ENCODE measurements at places on chromosomes 7 and 10.
A peak's percentile ranks its signal among the peaks of the same experiment; 100 is the strongest.

DNA sequence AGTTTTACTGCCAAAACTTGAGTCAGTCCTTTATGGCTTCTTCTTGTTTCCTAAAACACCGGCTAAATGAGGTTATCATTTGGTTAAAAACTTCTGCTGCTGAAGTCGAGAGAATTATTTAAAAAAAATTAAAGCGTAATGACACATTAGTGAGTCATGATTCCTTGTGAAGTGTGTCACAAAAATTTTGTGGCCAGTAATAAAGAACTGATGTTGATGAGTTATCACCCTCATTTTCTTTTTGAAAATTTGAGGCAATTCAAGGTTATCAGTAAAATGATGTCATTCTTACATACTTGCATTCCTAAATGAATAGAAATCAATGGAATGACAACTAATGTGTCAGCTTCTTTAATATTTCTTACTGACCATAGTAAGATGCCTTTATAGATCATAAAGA is 427.4 kb downstream of the SORCS3 start:
- no peak for DNase-seq

- DNase-seq: no peak
Observed at GRCh38 chr10:65701168-65701776, 1224.6 kb upstream of the LRRTM3 start.

- DNase-seq: peak; percentile 81
Observed at GRCh38 chr10:80477813-80478212, 23.7 kb downstream of the TSPAN14 start.

- no peak for DNase-seq
Observed at GRCh38 chr7:97075928-97076327, 41.6 kb upstream of the SDHAF3 start.

DNA sequence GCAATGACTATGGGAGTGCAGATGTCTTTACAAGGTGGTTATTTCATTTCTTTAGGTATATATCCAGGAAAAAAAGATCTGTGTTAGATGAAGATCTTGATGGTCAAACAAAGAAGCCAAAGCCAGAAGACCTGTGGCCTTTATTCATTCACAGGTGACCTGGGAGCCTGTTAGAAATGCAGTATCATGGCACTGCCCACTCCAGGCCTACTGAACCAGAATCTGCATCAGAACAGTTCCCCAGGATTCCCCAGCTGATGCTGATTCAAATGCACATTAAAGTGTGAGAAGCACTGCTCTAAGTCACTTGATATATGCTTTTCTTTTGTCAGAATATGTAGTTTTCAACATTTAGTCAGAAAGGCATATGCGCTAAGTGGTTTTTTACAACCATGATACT is 251.1 kb downstream of the IPMK start:
- no peak for DNase-seq

GRCh38 chr10:38143587-38143986 is 49.5 kb downstream of the ZNF37A start:
- DNase-seq: no peak

DNA sequence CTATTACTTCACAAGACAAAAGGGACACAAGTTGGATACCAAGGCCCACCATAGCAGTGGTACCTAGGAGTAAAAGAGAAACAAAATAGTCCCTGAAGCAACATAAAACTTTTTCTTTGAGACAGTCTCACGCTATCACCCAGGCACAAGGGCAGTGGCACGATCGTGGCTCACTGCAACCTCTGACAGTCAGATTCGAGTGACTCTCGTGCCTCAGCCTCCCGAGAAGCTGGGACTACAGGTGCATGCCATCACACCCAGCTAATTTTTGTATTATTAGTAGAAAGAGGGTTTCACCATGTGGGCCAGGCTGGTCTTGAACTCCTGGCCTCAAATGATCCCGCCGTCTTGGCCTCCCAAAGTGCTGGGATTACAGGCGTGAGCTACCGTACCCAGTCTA is 59.0 kb upstream of the KCNMA1 start:
- no peak for DNase-seq

DNA sequence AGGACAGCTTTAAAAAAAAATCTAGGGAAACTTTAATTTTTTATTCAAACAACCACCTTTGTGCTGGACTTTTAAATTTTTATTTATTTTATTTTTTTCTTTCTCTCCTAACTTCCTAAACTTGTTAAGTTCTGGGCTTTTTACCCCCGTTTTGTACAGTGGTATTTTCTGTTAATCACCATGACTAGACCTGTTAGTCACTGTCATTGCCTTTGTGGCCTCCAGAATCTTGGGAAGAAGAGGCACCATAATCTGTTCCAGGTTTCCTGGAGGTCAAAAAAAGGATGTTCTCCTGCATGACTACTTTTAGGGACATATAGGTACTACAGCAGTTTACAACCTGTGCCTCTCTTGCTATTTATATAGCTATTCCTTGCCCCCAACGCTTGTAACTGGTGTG is 31.1 kb upstream of the DDX50 start:
- DNase-seq: no peak

DNA sequence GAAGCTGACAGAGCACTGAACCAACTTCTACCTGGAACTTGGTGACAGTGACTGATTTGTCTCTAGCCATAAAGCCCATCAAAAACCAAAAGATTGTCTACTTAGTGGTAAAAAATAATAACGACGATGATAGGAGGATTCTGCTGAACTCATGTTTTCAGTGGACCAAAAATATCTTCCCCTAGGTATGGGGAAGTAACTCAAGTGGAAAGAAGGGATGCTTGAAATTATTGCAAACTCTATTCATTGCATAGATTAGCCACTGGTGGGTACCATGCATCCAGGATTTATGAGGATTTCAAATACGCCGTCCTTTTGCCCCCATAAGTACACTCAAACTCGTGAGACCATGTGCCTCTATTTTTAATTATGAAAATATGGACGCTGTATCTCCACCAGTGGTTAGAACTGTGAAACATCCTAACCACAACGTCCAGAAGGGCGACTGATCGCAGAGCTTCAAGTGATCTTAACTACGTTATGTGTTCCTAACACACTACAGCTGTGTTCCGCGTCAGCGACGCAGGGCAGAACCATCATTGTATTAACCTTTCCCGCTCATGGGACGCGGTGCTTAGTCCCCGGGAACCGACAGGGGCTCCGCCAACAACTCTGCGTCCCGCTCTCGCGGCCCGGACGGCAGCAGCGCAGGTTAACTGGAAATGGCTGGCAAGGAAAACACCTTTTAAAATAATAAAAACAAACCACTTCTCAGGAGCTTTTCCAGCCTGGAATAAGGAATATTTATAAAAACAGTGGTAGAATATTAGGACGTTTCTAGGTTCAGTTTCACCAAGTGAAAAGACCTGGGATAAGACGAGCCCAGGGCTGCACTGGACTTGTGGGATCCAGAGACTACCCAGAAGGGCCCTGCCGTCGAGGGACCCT is 776 bp downstream of the PEX1 start:
- peak; percentile 72 for DNase-seq

DNA sequence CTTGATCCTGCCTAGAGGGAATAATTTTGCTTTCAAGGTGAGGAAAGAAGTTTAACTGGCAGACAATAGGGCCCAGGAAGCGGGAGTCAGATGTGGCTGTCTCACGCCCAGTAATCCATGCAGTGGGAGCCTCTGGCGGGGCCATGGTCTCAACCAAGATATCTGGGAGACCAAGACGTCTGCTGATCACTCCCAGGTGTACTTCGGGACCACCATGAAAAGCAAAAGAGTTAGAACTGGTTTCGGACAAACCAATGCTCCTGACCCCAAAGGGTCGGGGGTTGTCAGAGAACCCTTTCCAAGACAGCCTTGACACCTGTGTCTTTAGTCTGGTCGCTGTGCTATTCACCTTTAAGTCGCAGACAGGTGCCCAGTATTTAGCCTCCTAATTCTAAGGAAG is 256.9 kb upstream of the MBL2 start:
- peak; percentile 2 for DNase-seq

GRCh38 chr7:2945171-2945570 is 98.5 kb downstream of the CARD11 start:
- DNase-seq: no peak

- DNase-seq: no peak
Observed at GRCh38 chr7:47031786-47032535, 550.0 kb downstream of the TNS3 start.

DNA sequence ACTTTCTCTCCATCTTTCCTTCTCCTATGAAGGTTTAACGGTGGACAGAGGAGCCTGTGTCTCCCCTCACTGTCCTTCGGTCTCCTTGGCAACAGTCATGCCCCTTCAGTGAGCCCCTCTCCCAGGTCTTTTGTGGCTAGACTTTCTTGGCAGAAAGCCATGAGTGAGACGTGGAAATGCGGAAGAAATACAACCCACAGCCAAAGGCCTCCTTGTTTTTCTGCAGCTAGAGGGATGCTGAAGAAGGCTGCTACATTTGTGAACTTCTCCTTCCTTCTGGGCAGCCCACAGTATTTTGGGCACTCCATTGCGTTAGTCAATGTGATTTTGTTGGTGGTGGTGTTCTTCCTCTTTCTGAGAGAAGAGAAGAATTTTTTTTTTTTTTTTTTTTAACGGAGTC is 333.7 kb upstream of the PODXL start:
- DNase-seq: no peak

- DNase-seq: no peak
Observed at GRCh38 chr10:4514445-4515108, 311.4 kb upstream of the AKR1E2 start.

DNA sequence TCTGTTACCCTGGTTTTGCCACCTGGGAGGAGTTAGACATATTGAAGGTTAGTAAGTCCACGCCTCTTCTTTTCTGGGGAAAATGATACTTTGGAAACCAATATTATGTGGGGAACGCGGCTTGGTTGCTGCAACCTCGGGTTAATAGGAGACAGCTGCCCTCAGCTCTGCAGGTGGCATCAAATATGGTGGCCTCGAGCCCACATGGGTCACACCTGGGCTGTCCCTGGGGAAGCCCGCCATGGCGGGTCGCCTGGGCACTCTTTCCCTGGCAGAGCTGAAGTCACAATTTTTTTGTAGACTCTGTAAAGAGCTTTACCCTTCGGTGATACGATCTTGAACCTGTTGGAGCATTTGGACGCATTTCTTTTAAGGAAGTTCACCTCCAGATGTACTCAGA is 2.5 kb downstream of the PFKP start:
- DNase-seq: no peak

DNA sequence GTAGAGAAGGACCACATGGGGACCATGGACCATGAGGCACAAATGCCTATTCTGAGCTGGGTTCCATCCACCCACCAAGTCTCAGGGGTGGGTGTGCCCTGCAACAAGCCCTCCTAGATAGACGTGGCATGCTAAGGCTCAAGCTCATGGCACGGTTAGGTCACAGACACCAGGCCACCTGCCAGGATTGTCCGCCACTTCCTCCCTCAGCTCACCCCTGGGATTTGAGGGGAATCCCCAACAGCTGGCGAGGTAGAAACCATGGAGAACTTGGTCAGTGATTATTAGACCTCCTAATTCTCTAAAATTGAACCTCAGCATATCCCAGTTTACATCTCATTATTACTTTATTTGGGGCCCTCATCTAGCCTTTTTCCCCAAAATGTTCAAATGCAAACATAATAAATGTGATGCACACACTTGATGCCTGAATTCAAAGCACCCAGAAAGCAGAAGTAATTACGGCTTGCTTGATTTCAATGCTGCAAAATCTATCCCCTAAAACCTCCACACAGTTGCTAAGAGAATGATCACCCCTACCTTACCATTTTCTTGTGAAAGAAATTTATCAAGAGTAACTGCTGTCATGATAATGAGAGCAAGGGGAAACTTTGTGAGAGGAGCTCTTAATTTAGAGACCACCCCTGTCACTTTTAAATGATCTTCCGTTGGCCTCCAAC is 366.6 kb upstream of the PFKP start:
- DNase-seq: no peak

GRCh38 chr7:33554576-33554975 is 350.8 kb upstream of the BMPER start:
- peak; percentile 71 for DNase-seq

DNA sequence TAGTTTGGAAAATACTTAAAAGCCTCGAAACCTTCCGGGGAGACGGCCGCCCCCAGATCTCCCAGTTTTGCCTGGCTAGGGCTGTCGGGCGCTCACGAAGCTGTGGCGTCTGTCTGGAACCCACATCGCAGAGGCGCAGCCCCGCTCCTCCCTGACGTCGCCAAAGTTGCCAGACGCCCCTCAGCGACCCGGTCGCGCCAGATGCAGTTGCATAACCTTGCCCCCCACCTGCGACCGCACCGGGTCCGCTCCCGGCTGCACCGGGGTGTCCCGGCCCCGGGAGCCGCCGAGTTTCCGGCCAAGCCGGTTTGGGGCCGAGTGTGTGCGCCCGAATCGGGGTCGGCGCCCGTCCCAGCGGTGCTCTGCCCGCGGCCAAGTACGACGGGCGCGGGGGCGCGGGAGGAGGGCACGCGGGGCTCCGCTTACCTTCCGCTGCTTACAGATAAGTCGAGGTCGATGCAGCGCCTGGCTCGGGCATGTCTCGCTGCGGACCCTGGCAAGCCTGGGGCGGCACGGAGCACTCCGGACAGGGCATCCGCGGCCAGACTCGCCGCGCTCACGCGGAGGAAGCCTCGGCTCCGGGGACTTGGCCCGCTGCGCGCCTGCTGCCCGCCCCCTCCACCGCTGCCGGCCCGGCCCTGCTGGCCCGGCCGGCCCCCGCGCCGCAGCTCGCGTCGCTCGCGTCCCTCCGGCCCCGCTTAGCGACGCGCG is 665 bp downstream of the INSYN2A start:
- peak; percentile 23 for DNase-seq

DNA sequence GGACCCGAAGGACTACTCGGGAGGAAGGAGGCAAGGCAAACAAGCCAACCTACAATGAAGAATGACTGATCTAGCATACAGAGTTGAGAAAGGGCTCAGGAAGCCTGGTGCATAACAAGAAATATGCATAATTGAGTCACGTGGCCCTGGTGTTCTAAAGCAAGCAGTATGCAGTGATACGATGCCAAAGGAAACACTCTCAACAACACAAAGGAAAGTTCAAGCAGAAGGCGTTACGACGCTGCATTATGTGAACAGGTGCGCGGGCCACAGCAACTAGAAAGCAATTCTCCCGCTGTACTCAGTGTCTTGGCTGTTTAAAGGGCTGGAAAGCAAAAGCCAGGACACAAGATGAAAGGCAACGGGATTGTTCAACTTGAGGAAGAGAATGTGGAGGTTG is 100.8 kb downstream of the PRTFDC1 start:
- DNase-seq: peak; percentile 96

DNA sequence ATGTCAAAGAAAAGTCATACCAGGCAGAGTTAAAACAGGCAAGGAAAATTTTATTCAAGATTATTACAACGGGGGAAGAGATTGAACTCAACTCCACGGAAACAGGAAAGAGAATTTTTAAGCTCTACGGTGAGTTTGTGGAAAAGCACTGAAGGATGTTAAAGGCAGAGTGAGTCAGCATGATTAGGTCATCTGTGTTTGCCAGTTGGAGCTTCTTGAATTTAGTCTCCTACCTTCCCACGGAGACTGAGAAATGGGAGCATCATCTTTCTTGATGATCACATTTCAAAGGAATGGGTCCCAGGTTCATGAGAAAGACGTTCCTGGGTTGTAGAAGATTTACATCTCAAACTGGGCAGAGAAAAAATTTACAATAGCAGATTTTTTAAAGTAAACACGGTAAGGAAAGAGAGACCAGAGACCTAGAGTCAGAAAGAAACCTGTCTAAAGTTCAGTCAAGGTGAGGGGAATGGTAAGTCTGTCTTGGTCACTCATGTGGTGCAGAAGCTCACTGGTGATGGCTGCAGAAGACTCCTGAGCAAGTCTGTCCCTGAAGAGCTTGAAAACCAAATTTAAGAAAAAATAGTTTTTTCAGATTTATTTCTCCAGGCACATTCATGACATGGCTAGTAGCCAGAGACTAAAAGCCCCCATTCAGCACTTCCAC is 516.9 kb upstream of the LRRN3 start:
- no peak for DNase-seq
